ENCODE measurements at places on chromosomes 1 and 21.

DNA sequence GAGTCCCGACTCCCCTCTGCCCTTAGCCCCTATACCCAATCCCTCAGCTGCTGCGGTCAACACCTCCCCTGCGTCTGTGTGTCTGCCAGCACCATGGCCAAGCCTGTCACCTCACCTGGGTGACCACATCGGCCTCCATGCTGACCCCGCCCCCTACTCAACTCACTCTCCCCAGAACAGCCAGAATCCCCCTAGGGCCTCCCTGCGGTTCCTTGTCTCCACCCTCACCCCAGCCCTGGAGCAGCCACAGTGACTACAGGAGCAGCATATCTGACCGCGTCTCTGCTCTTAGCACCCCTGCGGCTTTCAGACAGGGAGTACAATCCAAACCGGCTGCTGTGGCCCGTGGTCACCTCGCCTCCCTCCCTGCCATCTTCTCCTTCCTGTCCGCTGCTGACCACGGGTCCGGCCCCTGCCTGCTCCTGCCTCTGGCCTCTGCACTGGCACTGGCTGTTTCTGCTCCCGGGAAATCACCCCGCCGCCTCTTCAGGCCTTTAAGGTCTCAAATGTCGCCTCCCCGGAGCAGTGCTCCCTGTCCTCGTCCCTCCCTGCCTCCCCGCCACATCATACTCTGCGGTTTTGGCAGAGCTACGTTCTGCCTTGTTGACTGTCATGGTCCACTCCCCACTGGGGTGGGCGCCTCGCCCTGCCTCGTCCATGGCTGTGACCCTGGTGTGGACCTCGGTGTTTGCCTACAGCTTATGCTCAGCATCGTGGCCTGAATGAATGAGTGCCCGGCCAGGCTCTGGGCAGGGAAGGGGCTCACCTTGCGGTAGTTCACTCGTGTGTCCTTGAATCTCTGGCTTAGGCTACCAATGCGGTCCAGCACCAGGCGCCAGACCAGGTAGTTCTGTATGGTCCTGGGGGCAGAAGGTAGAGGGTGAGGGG is 11.1 kb downstream of the PRXL2B start:
- DNase-seq, result no peak

GRCh38 chr1:113918243-113918642 is 10.9 kb upstream of the HIPK1 start:
- no peak for DNase-seq

DNA sequence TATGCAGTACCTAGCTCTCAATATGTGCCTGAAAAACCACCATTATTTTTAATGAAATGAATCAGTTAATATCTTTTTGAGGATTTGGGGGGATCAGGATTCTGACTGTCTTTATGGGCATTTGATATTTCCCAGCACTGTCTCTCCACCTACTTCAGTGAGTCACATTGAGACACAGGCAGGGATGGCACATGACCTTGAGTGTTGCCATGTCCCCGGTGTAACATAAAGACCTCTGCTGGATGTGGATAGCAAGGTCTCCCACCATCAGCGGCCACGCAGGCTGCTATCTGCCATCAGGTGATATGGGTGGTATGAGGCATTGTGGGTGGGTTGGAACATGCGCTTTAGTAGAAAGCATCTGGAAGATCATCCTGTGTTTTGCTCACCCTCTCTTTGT is 103.2 kb downstream of the RGL1 start:
- no peak for DNase-seq

- peak; percentile 15 for DNase-seq
Measured at GRCh38 chr1:58857680-58858673, 74.1 kb upstream of the JUN start.

DNA sequence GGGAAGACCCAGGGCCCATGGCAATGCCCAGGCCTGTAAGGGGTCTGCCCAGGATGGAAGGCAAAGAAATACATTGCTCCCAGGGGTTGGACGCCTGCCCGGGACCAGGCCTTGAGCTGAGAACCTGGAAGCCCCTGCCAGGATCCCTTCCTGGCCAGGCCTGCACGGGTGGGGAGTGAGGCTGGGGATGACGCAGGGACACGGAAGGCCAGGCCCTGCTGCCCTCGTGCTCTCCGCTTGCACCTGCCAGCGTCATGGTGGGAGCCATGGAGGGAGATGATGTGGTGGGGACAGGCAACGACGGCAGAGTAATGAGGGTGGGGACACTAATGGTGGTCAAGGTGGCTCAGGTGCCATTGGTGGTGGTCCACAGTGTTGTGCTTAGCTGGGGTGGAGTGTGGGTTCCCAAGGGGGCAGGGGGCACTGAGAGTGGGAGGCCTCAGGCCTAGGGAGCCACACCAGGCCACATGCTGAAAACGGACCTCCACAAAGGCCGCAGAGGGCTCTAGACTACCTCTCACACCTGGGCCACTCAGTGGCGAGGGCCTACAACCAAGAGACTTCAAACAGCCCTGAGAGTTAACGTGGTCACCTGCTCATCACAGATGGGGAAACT is 4.3 kb downstream of the HES3 start:
- no peak for DNase-seq

DNA sequence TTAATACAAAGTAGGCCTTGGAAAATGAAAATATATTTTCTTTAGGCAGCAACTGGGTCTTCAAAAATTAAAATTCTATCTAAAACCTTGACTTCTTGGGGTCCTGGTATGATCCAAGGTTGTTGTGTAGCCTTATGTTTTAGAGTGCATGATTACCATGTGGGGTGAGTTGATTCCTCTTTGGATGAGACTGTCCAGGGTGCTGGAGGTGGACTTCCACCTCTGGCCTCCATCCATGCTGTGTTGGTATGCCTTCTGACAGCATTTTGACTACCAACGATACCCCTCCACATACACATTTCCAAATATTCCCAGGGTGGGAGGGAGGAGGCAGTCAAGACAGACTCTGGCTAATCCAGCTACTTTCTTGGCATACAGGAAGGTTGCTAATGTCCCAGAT is 205.0 kb downstream of the TNR start:
- DNase-seq, result no peak

GRCh38 chr1:82587371-82587770 is 786.6 kb downstream of the ADGRL2 start:
- no peak for DNase-seq

DNA sequence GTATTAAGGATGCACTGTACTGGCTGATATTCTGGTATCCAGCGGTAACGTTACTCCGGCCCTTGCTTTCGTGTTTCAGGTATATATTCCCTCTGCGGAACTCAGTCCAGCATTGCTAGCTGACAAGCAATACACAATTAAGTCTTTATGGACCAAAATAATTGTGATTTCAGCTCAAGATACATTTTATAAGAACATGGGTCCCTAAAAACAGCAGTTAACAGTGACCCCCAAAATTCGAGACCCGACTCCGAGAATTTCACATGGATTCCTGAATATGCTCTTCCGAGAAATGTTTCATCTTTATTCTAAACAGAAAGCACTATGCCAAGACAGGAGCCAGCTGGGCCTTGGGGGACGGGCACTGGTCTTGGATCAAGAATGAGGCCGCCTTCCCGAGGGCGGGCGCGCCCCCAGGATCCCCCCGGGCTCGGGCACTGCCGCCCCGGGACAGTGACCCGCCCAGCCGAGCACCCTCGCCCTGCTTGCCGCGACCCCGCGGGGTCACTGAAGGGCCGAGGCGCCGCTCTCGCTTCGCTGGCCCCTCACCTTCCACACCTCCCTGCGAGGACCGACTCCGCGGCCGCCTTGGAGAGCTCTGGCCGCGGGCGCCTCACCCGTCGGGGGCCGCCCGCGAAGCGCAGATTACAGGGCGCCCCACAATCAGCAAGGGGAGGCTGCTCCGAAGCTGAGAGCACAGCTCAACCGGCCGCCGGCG is 610 bp downstream of the SCYL3 start:
- no peak for DNase-seq

GRCh38 chr21:37369307-37369854 is 2.8 kb downstream of the DYRK1A start:
- no peak for DNase-seq

DNA sequence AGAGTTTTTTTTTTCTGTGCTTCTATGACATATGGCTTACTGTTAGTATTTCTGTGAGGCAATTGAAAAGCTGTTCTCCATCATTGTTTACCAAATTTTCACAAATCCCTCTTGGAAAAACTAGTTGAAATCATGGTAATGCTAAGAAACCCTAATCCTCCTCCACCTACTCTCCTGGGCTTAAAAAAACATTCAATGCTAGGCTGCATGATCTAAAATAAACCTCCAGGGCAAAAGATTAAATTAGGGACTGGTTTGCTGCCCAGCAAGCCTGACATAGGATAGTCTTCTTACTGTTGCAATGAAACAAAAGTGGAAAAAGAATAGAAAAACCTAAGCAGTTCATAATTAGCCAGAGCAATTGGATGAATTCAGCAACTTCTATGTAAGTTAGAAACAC is 16.1 kb downstream of the C1orf52 start:
- no peak for DNase-seq

DNA sequence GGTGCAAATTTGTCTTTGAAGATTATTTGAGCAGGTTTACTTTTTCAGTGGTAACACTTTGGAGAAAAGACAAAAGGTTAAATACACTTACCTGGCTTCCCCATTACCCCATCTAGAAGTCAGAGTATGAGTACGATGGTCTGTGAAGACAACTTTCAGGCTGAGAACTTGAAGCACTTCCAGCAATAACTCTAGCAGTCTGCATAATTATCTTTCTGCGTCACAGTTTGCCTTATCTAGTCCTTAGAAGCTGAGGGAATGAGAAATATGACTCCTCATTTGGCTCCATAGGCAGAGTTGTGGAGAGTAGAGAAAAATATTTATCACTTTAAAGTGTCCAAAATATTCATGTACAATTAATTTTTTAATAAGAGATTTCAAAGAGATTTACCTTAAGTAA is 323.4 kb upstream of the CAMK1G start:
- no peak for DNase-seq

DNA sequence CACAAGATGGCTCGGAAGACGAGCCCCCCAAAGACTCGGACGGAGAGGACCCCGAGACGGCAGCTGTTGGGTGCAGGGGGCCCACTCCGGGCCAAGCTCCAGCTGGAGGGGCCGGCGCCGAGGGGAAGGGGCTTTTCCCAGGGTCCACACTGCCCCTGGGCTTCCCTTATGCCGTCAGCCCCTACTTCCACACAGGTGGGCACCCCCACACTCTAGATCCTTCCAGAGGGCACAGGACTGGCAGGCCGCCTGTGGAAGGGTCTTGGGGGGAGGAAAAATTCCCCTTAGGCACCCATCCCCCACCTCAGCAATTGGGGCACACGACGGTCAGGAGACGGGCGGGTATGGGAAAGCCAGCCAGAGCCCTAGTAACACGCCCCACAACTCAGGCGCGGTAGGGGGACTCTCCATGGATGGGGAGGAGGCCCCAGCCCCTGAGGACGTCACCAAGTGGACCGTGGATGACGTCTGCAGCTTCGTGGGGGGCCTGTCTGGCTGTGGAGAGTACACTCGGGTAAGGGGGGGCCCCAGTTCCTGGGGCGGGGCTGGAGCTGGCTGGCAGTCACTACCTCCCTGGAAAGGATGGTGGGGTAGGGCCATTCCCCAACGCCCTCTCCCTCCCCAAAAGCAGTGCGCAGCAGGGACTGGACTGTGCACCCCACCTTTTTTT is 16.1 kb downstream of the NOC2L start:
- no peak for DNase-seq

- no peak for DNase-seq
Measured at GRCh38 chr1:213122514-213122929, 71.5 kb downstream of the RPS6KC1 start.

DNA sequence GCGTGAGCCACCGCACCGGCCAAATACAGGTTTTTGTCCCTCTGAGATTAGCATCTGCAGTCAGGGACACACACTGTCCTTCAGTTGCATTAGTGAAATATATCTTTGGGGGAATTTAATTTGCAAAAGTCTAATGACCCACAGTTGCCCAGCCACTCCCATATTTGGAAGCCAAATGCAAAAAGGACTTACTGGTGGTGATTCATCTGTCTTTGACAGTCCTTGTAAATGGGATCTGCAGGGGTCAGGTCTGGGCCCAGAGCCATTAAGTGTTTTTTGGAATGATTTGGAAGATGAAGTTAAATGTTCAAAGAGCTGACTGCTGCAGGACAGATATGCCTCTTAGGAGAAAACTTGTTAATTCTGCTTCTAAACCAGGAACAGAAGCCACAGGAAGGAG is 44.6 kb upstream of the DNASE2B start:
- DNase-seq, result no peak

- DNase-seq, result no peak
Measured at GRCh38 chr1:208465266-208465665, 221.1 kb upstream of the PLXNA2 start.

- no peak for DNase-seq
Measured at GRCh38 chr1:240526312-240526711, 85.6 kb downstream of the GREM2 start.

DNA sequence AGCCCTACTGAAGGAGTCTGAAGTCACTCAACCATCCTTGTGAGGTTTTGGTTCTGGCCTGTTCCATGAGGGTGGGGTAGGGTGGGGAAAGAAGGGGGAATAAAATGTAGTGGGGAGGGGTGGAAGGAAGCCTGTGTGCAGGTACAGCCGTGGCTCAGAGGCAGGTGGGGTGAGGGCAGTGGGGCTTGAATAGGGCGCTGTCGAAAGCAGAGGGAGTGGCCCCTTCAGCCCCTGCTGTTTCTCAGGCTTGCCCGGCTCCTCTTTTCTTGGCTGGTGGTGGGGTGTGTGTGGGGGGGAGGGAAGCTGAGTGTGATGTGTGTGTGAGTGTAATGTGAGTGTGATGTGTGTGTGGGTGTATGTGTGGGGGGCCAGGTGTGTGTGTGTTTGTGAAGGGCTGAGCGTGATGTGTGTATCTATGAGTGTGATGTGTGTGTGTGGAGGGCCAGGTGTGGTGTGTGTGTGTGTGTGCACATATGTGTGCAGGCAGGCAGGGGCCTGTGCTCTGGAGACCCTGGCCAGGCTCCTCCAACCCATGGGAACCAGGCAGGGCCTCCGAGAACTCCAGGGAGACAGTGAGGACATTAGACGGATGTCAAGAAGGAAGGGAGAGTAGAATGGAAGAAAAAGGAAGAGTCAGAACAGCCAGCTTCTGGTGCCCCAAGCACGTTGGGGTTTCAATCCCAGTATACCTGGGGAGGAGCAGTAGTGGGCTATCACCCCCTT is 9.0 kb downstream of the SOX13 start:
- DNase-seq, result no peak

DNA sequence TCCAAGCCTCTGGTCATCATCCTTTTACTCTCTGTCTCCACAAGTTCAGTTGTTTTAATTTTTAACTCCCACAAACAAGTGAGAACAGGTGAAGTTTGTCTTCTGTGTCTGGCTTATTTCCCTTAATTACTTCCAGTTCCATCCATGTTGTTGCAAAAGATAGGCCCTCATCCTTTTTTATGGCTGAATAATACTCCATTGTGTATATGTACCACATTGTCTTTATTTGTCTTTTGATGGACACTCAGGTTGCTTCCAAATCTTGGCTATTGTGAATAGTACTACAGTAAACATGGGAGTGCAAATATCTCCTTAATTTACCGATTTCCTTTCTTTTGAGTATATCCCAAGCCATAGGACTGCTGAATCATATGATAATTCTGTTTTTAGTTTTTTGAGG is 262.5 kb downstream of the HHAT start:
- no peak for DNase-seq

- no peak for DNase-seq
Measured at GRCh38 chr1:72066431-72066830, 215.9 kb downstream of the NEGR1 start.

Measured in GM12891 (cell line).